GM12864 (cell line): ENCODE measurements at places on chromosomes 16 and 17.

DNA sequence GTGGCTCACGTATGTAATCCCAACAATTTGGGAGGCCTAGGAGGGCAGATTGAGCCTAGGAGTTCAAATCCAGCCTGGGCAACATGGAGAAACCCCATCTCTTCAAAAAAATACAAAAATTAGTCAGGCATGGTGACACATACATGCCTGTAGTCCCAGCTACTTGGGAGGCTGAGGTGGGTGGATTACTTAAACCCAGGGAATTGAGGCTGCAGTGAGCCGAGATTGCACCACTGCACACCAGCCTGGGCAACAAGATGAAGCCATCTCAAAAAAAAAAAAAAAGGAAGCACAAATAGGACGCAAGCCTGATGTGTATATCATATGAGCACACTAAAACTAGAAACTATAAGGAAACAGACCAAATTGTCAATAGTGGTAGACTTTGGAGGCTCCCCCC is 17.1 kb upstream of the FLCN start:
- no peak for DNase-seq

- no peak for DNase-seq
Observed at GRCh38 chr17:70006159-70006558, 68.9 kb upstream of the KCNJ16 start.

DNA sequence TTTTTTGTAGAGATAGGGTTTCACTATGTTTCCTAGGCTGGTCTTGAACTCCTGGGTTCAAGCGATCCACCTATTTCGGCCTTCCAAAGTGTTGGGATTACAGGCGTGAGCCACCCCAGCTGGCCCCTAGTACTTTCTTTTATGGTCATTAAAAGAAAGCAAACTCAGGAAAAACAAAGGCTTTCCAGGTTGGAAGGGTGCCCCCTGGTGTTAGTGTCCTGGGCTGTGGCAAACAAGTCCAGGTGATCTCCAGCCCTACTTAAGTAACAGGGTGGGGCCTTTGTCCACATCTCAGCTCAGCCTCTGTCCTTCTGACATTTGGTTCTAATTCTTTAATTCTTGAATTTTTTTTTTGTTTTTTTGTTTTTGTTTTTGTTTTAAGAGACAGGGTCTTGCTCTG is 6.9 kb downstream of the IGFBP4 start:
- no peak for DNase-seq

GRCh38 chr16:82181461-82182185 is 11.6 kb upstream of the MPHOSPH6 start:
- DNase-seq: no peak

DNA sequence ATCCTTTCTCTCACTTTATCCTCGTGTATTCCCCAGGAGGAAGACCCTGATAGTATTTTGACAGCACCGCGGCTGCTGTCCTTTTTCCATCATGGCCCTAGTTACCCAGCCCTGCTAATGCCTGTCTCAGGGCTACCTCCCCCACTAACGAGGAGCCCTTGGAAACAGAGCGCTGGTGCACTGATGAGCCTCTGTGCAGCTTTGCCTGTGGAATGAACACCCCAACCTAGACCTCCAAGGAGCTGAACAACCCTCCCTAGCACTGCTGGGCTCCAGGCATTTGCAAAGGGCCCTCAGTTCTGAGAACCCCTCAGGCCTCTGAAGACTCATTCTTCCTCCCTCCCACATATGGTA is 23.3 kb upstream of the CCL1 start:
- no peak for DNase-seq
